ENCODE measurements at places on chromosomes 1 and 21.

DNA sequence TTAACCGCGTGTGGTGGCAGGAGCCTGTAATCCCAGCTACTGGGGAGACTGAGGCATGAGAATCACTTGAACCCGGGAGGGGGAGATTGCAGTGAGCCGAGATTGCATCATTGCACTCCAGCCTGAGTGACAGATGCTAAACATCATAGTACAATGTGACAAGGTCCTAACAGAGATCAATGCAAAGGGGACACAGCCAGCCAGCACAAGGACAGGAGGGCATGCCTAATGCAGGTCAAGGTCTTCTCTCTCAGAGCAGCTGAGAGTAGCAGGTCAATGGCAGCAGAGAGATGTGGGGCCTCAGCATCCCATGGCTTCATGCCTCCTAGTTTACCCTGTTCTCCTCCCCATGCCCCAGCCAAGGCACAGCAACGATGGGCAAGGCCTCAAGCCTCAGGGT is 3.0 kb upstream of the SMIM11 start:
- no peak for DNase-seq

GRCh38 chr1:206468571-206468970 is 1.7 kb upstream of the IKBKE start:
- no peak for DNase-seq

- no peak for DNase-seq
Measured at GRCh38 chr1:151577173-151577572, 34.7 kb upstream of the SNX27 start.

DNA sequence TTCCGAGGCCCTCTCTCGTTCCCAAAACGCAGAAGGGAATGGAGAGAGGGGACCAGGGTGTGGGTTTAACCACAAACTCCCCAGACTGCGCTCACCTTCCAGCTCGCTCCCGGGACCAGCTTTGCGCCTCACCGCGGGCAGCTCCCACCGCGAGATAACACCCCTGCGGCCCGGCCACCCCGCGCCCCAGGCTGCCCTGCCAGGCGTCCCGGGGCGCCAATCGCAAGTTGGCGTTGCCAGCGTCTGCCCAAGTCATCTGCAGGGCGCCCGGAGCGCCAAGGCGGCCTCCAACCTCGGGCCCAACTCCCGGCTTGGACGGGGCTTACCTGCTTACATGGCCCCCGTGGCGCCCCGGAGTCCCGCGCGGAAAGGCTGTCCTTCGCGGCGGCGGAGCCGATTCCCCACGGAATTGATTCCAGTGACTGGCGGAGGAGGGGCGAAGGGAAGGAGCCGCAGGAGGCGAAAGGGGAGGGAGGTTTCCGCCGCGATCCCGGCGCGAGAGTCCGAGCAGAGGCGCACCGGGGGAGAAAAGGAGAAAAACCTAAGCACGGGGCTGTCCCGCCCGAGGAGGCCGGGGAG is 456 bp downstream of the PTPN14 start:
- DNase-seq: no peak

- DNase-seq: no peak
Measured at GRCh38 chr1:106975944-106976343, 80.5 kb upstream of the PRMT6 start.

DNA sequence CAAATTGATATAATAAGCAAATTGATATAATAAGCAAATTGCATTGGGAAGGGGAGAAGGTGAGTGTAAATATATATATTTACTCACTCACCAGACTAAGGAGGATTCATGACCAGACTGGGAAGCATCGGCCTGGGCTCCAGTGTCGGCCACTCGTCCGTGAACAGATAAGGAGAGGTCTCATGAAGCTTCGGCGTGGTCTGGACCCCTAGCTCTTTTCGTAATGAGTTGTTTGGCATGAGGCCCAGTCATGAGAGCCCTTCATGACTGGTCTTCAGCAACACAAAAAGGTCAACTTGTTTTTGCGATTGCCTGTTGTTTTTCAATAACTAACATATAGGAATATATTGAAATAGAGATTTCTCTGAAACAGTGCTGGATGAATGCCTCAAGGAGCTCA is 222.9 kb upstream of the KCNK2 start:
- DNase-seq: no peak

DNA sequence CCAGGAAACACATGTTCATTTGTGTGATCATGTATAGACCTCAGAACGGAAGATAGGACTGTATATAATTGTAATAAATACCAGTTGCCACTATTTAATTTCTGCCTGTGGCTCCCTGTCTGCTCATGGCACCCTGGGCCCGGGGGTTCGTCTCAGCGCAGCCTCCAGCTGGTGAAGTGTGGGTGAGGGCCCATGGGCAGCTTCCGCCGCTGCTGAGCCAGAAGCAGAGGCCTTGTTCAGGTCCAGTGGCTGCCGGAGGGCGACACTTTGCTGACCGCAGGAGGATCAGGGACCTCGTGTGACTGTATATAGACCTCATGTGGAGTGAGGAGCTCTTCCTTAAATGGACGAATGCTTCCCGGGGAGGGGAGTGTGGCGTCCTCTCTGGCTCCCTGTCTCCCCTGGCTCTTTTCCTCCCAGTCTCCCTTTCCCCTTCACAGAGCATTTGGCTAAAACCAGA is 155.9 kb downstream of the PEX14 start:
- DNase-seq: no peak

DNA sequence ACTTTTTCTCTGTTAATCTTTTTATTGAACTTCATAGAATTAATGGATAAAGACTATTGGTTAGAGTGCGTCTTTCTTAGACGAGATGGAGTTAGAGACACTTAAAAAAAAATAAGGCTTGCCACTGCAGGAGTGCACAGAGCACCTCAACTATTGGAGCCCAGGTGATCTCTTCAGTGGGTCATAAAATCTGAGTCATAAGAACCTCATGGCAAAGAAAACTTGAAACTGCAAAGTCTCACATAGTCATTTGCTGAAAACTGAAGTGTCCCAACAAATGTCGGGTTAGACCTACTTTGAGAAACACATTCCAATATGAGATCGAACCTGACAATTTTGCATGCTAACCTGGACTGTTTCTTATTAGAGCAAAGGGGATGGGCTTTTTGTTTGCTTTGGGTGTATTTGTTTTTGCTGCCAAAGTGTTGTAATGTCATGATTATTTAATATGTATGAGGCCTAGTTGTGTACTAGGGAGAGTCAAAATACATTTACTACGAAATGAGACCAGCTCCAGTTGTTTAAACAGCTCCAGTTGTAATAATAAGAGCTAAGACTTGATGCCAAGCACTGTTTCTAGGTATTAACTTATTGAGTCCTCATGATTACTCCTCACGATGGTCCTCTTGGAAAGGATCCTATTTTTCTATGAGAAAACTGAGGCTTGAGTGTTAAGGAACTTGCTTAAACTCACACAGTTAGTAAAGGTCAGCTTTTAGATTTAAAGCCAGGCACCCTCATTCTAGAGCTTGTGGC is 65.1 kb downstream of the DDR2 start:
- DNase-seq: no peak

- no peak for DNase-seq
Measured at GRCh38 chr1:151993084-151993733, 450 bp downstream of the S100A10 start.

GRCh38 chr21:34945288-34945687 is 103.8 kb downstream of the RUNX1 start:
- DNase-seq: no peak

GRCh38 chr1:17565461-17566252 is 26.2 kb downstream of the ARHGEF10L start:
- DNase-seq: no peak

DNA sequence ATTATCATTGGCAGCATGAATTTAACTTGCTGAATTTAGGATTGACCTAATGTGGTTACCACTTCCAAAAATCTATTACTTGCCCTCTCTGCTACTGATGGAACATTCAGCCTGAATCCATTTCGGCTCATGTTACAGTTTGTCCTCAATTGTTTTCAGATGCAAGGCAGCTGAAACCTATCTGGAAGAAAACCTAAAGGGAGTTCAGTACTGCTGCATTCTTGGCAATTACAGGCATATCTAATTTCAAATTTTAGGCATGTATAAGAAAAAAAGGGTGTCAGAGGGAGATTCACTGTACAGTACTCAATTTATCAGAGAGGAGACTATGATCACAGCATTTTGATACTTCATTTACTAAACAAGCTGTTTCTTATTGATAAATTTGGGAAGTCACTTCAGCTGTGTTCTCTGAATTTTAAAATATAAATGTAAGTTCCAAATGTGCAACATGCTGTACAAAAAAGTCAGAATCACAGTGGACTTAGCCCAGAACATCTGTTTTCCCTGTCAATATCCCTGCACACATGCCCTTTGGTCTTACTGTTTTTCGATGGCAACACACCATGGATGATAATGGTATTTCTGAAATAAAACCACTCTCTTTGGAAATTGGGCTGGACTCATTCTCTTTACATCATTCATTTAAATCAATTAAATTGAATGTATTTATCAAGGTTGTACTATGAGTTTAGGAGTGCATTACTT is 651.6 kb upstream of the ADGRL4 start:
- no peak for DNase-seq

- DNase-seq: no peak
Measured at GRCh38 chr1:230321341-230321740, 104.8 kb downstream of the PGBD5 start.

GRCh38 chr1:56081736-56082135 is 497.6 kb downstream of the PLPP3 start:
- no peak for DNase-seq

DNA sequence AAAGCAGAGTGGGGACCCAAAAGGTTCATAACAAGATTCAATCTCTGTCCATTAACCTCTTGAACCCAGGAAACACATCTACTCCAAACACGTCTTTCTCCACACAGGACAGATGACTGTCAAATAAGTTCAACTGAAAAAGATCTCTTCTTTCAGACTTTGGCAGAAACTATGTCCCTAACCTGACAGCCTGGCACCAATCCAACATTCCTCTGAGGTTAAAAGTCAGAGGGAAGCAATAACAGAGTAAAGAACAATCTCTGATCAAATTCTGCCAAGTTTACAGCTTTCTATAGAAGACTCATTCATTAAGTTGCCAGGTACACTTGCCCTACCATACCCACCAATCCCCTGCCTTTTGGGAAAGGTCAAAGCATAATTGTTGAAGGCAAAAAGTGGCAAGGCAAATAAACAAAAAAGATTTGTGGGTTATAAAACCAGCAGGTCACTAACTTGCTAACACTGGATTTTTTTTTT is 31.9 kb downstream of the OTUD7B start:
- DNase-seq: no peak

DNA sequence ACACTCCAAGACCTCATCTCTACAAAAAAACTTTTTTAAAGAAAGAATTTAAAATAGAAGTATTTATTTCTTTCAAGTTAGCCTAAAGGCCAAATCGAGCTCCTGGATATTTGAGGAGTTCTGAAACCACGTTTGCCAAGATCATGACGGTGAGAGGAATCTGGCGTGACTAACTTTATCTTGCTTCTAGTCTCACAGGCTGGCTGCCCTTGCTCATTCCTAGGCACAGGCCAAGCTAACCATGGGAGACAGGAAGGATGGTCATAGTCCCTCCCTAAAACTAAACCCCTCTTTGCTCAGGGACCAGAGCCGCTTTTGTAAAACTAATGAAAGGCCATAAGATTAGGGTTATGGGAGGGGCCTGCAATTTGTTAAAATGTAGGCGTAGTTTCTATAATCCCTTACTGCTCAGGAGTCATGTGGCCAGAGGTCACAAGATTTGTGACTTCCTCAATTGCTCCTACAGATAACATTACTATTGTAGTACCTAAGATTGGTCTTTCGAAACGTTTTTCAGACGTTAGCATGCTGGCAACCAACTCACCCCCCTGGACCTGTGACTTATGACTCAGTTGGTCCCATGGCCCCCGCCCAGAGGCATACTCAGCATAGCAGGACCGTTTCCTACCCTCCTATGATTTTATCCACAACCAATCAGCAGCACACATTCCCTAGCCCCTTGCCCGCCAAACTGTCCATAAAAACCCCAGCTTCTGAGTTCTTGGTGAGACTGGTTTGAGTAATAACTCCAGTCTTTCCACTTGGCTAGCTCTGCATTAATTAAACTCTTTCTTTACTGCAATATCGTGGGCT is 425.0 kb downstream of the SMYD3 start:
- DNase-seq: no peak

GRCh38 chr1:195236991-195237889 is 1371.0 kb downstream of the KCNT2 start:
- no peak for DNase-seq

DNA sequence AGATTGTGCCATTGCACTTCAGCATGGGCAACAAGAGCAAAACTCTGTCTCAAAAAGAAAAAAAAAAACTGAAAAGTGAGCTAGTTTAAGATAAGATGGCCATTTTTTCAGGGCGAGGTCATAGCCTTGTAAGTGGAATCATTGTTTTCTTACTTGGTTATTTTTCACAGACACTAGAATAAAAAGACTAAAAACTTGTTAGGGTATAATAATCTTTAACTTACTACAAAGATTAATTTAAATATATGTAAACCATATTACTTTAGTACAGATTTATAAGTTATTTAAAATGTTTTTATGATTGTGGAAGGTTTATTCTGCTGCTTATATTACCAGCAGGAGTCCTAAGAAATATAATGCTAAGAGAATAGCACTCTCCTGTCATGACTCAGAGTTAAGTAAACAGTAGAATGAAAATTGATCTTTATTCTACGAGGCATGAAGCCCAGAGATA is 23.5 kb downstream of the ANGPTL1 start:
- DNase-seq: no peak

- peak; percentile 21 for DNase-seq
Measured at GRCh38 chr1:25810341-25811299, 9.1 kb upstream of the MTFR1L start.

DNA sequence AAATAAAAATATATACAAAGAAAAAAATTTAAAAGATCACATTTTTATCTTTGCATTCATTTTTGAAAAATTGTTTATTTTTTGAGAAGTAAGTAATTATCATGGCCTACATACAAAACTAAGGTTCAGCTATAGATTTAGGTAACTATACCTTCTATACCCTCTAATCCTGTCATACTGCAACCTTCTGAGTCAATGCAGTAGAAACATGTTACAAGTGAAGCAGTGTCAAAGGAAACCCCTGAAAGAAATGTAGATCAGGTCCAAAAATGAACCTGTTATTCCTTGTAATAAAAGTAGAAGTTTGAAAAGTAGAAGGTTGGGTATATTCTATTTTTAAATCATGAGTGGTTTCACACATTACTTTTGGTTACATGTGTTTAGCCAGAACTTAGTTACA is 51.3 kb downstream of the PTGS2 start:
- DNase-seq: no peak

DNA sequence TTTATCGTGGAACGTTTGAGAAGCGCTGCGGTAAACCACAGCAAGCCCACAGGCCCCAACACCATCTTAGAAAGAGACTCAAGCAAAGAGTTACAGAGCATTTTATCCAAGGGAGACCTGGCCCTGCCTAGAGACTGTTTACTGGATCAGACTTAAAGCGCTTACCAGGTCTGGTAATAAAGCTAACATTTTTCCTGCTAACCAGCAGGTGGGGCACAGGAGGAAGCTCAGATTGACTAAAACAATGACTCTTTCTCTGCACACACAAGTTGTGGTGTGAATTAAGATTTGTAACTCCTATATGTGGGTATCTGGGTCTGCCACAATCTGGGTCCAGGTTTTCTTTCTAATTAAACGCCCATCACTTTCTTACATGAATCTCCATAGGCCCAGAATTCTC is 136.5 kb upstream of the ETS2 start:
- DNase-seq: no peak

- DNase-seq: peak; percentile 39
Measured at GRCh38 chr1:11648732-11649158, 5.5 kb downstream of the FBXO2 start.

- no peak for DNase-seq
Measured at GRCh38 chr1:232635778-232636356, 5.9 kb upstream of the SIPA1L2 start.
